ENCODE measurements at places on chromosomes 7 and 10.

- DNase-seq: no peak
These were observed 96.9 kb upstream of the RHEB start for GRCh38 chr7:151616443-151617213.

DNA sequence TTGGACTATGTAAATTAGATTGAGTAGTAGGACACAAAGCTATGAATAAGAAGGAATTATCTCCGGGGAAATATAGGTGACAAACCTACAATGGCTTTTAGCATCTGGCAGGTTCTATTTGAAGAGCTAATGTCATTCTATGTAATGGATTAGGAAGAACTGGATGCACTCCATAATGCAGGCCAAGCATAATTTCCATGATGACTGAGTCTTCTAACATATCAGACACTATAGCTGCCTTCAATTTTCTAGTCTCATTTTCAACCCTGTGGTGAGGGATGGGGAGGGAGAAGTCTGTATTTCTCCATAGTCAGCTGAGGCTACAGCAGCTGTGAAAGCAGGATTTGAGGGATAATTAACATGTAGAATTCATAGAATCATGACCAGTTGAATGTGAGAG, 390.4 kb upstream of the LRRTM3 start:
- DNase-seq: no peak

GRCh38 chr7:35315517-35315916, 61.6 kb upstream of the TBX20 start:
- DNase-seq: no peak

- no peak for DNase-seq
These were observed 25.8 kb downstream of the BRAF start for GRCh38 chr7:140898786-140899536.

DNA sequence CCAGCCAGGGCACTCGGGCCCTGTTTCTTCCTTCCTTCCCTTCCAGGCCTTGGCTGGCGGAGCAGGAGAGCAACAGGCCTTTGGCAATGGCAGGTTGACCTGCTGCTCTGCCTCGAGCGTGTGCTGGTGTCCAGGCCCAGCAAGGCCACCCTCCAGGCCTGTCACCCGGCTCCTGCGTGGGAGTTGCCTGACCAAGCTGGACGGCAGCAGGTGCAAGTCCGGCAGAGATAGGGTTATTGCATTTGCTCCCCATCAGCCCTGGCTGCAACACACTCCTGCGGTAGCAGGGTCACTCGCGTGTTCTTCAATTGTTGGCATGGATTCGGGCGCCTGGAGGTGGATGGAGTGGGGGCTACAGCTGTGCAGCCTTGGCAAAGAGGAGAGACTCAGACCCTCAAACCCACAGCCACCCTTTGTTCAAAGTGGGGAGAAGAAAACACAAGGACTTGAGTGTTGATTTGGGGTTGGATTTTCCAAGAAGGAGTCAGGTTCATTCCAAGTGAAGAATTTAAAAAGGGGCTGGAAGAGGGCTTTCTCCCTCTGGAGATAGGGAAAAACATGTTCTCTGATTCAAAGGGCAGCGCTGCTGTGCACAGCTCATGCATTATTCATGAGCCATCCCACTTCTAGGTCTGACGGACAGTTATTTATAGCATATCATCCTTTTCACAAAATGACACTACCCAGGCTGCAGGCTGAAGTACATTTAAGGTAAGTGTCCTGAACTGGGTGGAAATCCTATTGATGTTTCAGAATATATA, 64.2 kb upstream of the PITRM1 start:
- DNase-seq: no peak

DNA sequence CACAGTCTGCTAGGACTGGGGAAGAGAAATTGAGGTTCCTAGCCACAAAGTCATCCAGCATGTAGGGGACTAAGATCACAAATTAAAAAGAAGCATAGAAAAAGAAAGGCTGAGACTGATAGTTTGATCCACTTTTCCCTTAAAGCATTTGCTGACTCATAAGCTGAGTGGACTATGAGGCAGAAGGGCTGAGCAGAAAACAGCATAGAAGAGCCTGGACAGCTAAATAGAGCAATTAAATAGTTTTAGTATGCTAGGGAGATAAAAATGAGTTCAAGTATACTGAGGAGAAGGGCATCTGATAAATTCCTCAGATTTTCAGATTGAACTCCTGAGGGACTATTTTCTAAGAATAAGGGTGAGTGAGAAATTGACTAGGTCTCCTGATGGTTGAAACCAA, 155.9 kb upstream of the EGR2 start:
- DNase-seq: no peak

- no peak for DNase-seq
These were observed 169.0 kb upstream of the TMEM229A start for GRCh38 chr7:124201768-124202349.

GRCh38 chr10:127657056-127657455, 79.9 kb upstream of the FOXI2 start:
- no peak for DNase-seq

GRCh38 chr10:99303899-99304861, 25.0 kb upstream of the CNNM1 start:
- DNase-seq: no peak

DNA sequence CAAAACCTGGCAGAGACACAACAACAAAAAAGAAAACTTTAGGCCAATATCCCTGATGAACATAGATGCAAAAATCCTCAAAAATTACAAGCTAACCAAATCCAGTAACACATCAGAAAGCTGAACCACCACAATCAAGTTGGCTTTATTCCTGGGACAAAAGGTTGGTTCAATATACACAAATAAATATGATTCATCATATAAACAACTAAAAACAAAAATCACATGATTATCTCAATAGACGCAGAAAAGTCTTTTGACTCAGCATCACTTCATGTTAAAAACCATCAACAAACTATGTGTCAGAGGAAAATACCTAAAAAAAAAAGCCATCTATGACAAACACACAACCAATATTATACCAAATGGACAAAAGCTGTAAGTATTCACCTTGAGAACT, 283.5 kb downstream of the THSD7A start:
- DNase-seq: no peak

DNA sequence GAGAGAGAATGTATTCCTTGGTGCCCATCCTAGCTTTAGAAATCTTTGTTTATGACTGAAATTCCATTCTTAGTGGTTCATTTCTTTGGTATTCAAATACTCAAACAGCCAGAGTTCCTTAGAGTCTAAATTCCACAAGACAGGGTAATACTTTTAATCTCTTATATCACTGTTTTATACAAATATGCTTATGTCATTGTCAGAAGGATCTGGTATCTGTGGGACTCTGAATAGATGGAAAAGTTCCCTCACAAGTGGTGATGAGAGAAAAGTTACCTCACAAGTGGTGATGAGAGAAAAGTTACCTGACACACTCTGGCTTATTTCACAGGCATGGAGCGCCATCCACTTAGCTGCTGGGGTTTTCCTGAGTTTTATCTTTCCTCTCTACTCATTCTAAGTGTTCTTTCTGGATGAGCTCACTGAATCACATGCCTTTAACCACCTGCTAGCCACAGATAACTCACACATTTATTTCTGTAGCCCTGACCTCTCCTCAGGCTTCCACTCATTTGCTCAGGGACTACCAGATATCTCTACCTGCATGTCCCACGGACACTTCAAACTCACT, 784.0 kb downstream of the SUGCT start:
- DNase-seq: no peak

DNA sequence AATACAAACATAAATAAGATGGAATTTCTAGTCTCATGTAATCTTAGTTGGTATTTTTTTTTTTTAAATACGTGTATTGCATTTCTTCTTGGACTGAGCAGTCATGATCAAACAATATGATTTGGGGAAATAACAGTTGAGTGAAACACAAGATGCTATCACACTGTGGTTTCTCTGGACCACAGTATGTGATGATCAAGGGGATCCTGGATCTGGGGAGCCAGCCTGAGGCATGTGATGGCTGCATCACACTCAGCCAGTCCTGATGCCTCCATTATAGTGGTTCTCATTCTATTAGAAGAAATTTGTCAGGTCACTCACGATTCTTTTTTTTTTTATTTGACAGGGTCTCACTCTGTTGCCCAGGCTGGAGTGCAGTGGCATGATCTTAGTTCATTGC, 495.9 kb upstream of the POT1 start:
- DNase-seq: no peak

- no peak for DNase-seq
These were observed 37.2 kb upstream of the BTBD16 start for GRCh38 chr10:122233857-122234348.

GRCh38 chr7:33804140-33804660, 101.1 kb upstream of the BMPER start:
- DNase-seq: no peak

DNA sequence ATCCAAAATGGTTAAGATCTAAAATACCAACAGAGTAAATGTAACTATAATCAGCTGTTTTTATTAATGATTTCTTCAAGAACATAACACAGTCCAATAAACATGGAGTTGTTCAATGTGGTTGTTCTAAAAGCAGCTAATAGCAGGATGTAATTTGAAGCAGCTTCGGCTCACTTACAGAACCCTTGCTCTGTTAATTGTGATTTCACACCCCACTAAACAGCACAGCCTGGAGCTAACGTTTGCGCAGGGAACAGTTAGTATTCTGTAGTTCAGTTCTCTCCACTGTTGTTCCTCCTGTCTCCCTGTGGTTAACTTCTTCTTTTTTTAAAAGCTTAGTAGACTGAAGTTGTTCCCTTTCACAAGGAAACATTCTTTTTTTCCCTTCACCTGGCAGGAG, 104.0 kb downstream of the GRM3 start:
- no peak for DNase-seq

GRCh38 chr7:150435390-150436073, 14.9 kb upstream of the GIMAP8 start:
- DNase-seq: no peak

DNA sequence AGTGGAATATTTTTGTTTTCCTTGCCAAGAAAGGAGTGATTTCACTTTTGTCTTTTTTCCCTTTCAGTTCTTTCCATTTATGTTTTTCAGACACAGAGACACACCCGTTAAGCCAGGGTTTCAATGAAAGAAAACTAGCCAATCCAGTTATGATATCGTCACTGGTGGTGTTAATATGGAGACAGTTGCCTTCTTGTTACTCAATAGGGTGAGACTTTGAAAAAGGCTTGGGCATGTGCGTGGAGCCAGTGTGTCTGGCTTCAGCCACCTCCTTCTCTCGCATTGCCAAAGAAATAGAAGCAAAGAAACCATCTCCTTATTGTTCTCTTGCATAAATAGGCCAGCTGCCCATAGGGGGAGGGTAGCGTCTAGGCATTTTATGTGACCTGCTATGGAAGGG, 84.1 kb upstream of the DLX6 start:
- no peak for DNase-seq

- no peak for DNase-seq
These were observed 91.7 kb downstream of the SLC39A12 start for GRCh38 chr10:18043148-18044006.

GRCh38 chr7:144474800-144475615, 71.5 kb upstream of the NOBOX start:
- DNase-seq: no peak

DNA sequence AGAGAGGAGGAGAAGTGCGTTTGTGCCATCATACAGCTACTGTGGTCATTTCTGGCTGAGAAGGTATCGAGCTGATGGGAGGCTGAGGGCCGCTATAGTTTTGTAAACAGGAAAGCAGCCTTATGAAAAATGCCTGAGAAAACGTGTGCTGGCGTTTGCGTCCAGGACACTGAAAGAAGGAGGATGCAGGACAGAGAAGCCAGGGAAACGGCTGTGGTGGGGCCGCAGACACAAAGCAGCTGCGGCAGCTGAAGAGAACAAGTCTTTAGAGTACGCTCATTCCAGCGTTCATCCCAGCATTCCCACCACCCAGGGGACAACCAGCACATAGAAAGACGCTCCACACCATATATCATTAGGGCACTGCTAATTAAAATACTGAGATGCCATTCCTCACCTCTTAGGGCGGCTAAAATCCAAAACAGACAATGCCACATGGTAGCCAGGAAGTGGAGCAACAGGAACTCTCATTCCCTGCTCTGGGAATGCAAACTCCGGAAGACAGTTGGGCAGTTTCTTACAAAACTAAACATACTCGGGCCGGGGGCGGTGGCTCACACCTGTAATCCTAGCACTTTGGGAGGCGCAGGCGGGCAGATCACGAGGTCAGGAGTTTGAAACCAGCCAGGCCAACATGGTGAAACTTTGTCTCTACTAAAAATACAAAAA, 18.4 kb downstream of the GNA12 start:
- no peak for DNase-seq

DNA sequence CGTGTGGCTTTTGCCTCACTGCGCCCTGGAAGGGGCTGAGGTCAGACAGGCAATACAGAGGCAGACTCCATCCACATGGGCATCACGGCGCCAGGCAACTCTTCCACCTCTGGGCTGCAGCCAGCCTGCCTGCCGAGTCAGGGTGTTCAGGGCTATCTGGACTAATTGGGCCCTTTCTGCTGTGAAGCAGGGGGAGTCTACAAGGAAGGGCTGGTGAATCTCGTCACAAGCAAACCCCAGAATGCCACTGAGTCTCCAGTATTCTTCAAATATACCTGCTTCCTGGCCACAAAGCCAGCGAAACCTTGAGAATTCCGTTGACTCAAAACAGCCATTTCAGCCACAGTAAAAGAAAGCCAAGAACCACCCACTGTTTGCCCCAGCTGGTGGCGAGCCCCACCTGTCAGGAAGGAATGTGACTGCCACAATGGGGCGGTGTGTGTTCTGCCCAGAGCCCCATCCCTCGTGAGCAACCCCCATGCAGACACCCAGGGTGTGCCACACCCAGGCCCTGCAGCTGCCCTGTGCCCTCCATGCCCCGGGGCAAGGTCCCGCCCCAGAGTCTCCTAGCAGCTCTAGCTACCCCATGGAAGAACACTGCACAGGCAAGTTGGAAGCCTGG, 117.3 kb downstream of the FAM53B start:
- no peak for DNase-seq

GRCh38 chr10:13272164-13272571, 27.7 kb downstream of the PHYH start:
- DNase-seq: peak; percentile 21

All from glutamatergic neuron (in vitro differentiated cells).